ENCODE measurements at places on chromosomes 3 and 15. TPM values are rescaled to one million over a fixed set of nuclear protein-coding genes. Genes with fewer than 3 reads are reported as not detected.
A peak's percentile ranks its signal among the peaks of the same experiment; 100 is the strongest.

DNA sequence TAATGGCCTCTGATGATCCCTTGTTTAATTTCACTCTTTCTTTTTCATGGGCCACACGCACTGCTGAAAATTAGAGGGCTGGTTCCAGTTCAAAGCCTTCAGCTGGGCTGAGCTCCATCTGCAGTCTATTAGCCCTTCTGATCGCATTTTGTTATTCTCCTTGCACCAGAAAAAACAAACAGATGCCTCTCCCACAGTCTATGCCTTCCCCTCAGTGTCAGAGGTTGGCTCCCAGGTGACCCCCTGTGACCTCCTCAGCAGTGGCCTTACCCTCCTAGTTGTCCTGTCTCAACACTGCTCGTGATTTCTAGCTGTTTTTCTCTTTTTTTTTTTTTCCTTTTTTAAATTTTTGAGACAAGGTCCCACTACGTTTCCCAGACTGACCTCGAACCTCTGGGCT, 77.1 kb upstream of the PRTG start:
- H3K36me3 ChIP-seq = no peaks in the 10 kb centered on the region
- no peaks in the 10 kb centered on the region for H3K27me3 ChIP-seq
- no peak overlapping the region for H3K4me3 ChIP-seq
- H3K4me1 ChIP-seq = no peaks in the 10 kb centered on the region
- no peak overlapping the region for H3K27ac ChIP-seq

GRCh38 chr3:7841451-7841850, 660.2 kb upstream of the LMCD1 start:
- H3K27me3 ChIP-seq = no peaks in the 10 kb centered on the region
- H3K4me1 ChIP-seq = no peaks in the 10 kb centered on the region
- DNase-seq = no peak

GRCh38 chr3:81416812-81417211, 344.6 kb downstream of the GBE1 start:
- no peaks in the 10 kb centered on the region for H3K4me1 ChIP-seq
- no peak for DNase-seq
- no peaks in the 10 kb centered on the region for H3K27me3 ChIP-seq
- no peaks in the 10 kb centered on the region for H3K36me3 ChIP-seq
- no peak overlapping the region for H3K4me3 ChIP-seq

DNA sequence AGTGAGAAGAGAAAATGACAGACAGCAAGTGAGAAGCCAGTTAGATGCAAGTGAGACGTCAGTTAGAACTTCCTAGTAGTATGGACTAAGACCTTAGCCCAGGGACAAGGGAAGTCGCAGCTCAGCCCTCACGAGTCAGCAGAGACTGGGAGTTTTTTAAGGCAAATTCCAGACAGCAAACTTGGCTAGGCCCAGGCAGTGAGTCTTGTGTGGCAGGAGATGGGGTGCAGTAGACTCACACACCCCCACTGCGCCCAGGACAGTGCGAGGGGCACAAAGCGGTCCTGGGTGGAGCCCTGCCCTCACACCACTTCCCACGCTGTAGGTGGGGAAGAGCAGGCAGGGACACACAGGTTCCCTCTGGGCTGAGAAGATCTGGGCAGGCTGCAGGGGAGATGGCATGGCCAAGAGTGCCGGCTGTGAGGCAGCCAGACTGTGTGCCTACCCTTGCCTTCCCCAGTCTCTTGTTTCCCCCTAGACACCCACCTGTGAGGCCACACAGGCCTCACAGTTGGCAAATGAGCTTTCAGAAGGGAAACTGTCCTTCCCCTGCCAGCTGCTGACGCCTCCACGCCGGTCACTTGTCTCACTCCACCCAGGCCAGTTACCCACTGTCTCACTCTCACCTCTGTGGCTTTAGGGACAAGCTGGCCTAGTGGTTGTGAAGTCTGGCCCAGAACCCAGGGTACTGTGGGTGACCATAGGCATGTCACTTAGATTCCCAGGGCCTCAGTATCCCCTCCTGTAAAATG, 13.7 kb upstream of the PRKCD start:
- no peaks in the 10 kb centered on the region for H3K4me1 ChIP-seq
- no peak for DNase-seq
- no peaks in the 10 kb centered on the region for H3K27me3 ChIP-seq
- H3K4me3 ChIP-seq = no peak overlapping the region

GRCh38 chr3:62128051-62128450, 245.3 kb downstream of the FEZF2 start:
- H3K4me3 ChIP-seq = no peak overlapping the region
- H3K36me3 ChIP-seq = no peaks in the 10 kb centered on the region
- H3K27me3 ChIP-seq = no peaks in the 10 kb centered on the region
- no peak for DNase-seq
- H3K27ac ChIP-seq = no peak overlapping the region
- H3K4me1 ChIP-seq = no peaks in the 10 kb centered on the region

- H3K27me3 ChIP-seq = no peaks in the 10 kb centered on the region
- no peak overlapping the region for H3K27ac ChIP-seq
- no peak for DNase-seq
These were observed 33.9 kb downstream of the FEM1B start for GRCh38 chr15:68311464-68311835.

DNA sequence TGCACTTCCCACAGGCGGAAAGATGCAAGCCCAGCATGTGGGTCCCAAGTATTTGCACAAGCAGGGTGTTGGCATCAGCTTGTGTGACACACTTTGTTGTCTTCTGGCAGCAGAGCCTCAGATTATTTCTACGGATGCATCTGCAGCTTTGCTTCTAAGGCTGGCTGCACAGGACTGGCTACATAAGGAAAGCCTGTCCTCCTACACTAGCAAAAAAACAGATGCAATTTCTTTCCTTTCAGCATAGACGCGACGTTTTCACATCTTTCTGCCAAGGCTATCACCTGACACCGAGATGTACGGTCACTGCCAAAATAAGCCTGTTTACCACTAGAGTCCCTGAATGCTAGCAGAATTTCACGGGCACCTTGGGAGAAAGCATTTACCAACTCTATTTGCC, 13.5 kb downstream of the MRPS11 start:
- no peaks in the 10 kb centered on the region for H3K27me3 ChIP-seq
- no peaks in the 10 kb centered on the region for H3K4me1 ChIP-seq
- no peak for DNase-seq
- H3K4me3 ChIP-seq = no peak overlapping the region

GRCh38 chr15:80512726-80513660, 108.8 kb downstream of the ARNT2 start:
- DNase-seq = no peak
- H3K27me3 ChIP-seq = no peaks in the 10 kb centered on the region
- no peaks in the 10 kb centered on the region for H3K4me1 ChIP-seq
- no peak overlapping the region for H3K27ac ChIP-seq
- no peaks in the 10 kb centered on the region for H3K36me3 ChIP-seq

- peak; percentile 11 for DNase-seq
- peak overlapping the region; percentile 31 for H3K27ac ChIP-seq
- no peaks in the 10 kb centered on the region for H3K36me3 ChIP-seq
- no peaks in the 10 kb centered on the region for H3K27me3 ChIP-seq
- H3K4me1 ChIP-seq = peaks cover 12% of the 10 kb centered on the region
- peak overlapping the region; percentile 61 for H3K4me3 ChIP-seq
These were observed 62.5 kb upstream of the ANKRD28 start for GRCh38 chr3:15860014-15860934.

- no peaks in the 10 kb centered on the region for H3K27me3 ChIP-seq
- no peaks in the 10 kb centered on the region for H3K36me3 ChIP-seq
- H3K4me3 ChIP-seq = no peak overlapping the region
- H3K27ac ChIP-seq = no peak overlapping the region
These were observed 2.6 kb downstream of the LIPC start for GRCh38 chr15:58434334-58434875.

DNA sequence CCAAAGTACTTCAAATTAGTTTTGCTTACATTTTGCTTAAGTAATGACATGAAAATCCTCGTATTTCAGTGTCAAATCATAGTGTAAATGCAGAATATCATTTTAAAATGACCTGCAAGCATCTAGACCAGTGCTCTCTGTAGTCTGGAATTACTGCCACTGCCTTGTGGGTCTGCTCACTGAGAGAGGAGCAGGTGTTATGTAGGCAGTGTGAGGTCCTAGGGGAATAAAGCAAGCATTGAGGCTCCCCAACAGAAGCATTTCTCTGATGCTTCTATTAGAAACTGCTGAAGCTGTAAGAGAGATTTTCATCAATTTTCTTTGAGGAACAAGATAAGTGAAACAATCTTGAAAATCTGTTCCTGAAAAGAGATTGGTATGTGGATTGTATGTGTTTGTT, 253.2 kb downstream of the BBX start:
- no peak overlapping the region for H3K4me3 ChIP-seq
- no peak overlapping the region for H3K27ac ChIP-seq
- no peaks in the 10 kb centered on the region for H3K27me3 ChIP-seq
- no peak for DNase-seq
- H3K4me1 ChIP-seq = no peaks in the 10 kb centered on the region

DNA sequence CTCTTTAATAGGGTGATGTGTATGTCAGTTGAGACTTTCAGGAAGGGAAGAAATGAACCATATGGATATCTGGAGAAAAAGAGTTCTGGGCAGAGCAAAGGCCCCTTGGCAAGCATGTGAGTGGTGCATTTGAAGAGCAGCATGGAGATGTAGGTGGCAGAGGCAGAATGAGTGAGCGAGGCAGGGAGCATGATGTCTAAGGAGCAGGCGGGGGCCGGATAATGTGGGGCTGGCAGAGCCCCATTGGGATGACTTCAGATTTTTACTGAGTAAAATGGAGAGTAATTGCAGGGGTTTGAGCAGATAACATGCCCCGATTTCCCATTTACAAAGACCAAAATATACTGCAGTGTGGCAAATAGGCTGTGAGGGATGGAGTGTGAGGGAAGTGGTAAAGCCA, 52.9 kb upstream of the PLCL2 start:
- H3K36me3 ChIP-seq = no peaks in the 10 kb centered on the region
- H3K27me3 ChIP-seq = no peaks in the 10 kb centered on the region
- H3K4me3 ChIP-seq = no peak overlapping the region
- DNase-seq = no peak
- no peak overlapping the region for H3K27ac ChIP-seq

- no peaks in the 10 kb centered on the region for H3K27me3 ChIP-seq
- no peak for DNase-seq
- H3K36me3 ChIP-seq = no peaks in the 10 kb centered on the region
These were observed 63.0 kb upstream of the ACP3 start for GRCh38 chr3:132254076-132254755.

GRCh38 chr15:36373550-36373949, 205.9 kb upstream of the CDIN1 start:
- no peaks in the 10 kb centered on the region for H3K4me1 ChIP-seq
- H3K27me3 ChIP-seq = no peaks in the 10 kb centered on the region
- no peak for DNase-seq
- H3K27ac ChIP-seq = no peak overlapping the region
- no peaks in the 10 kb centered on the region for H3K36me3 ChIP-seq

- no peaks in the 10 kb centered on the region for H3K36me3 ChIP-seq
- H3K4me3 ChIP-seq = no peak overlapping the region
- H3K27me3 ChIP-seq = no peaks in the 10 kb centered on the region
- H3K27ac ChIP-seq = no peak overlapping the region
These were observed 68.5 kb upstream of the CCDC54 start for GRCh38 chr3:107308716-107309115.

DNA sequence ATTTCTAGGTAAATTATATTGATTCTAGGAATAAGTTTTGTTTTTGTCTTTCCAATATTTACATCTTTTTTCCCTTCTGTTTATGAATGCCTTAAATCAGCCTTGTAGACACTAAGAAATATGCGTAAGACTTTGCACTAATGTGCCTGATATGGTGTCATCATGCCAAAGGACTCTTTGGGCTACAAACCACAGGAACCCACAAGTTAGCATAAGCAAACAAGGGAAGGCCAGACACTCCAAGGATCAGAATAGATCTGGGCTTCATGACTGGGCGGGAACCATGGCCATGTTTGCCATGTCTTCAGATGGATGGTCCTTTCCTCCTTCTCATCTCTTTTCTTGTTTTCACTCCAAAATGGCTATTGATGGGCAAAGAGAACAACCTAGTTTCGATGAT, 242.2 kb upstream of the CHRNA7 start:
- H3K36me3 ChIP-seq = no peaks in the 10 kb centered on the region
- no peak overlapping the region for H3K27ac ChIP-seq
- H3K27me3 ChIP-seq = peaks cover 5% of the 10 kb centered on the region
- H3K4me3 ChIP-seq = no peak overlapping the region
- H3K4me1 ChIP-seq = no peaks in the 10 kb centered on the region

DNA sequence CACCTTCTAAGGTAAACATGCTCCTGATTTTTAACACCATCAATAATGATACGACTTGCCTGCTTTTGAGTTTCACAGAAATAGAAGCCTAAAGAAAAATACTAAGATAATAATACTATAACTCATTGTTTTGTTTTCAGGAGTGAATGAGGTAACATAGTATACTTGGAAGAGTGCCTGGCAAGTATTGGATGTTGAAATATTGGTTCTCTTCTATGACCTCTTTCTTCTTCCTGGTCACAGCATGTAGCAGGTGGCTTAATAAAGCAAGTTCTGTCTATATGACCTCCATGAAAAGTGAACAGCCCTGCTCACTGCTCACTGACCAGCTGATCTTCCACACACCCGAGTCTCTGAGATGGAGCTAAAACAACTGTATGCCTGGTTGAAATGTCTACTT, 312.3 kb upstream of the ONECUT1 start:
- H3K36me3 ChIP-seq = no peaks in the 10 kb centered on the region
- no peak overlapping the region for H3K27ac ChIP-seq
- H3K27me3 ChIP-seq = no peaks in the 10 kb centered on the region
- H3K4me1 ChIP-seq = no peaks in the 10 kb centered on the region
- no peak overlapping the region for H3K4me3 ChIP-seq

DNA sequence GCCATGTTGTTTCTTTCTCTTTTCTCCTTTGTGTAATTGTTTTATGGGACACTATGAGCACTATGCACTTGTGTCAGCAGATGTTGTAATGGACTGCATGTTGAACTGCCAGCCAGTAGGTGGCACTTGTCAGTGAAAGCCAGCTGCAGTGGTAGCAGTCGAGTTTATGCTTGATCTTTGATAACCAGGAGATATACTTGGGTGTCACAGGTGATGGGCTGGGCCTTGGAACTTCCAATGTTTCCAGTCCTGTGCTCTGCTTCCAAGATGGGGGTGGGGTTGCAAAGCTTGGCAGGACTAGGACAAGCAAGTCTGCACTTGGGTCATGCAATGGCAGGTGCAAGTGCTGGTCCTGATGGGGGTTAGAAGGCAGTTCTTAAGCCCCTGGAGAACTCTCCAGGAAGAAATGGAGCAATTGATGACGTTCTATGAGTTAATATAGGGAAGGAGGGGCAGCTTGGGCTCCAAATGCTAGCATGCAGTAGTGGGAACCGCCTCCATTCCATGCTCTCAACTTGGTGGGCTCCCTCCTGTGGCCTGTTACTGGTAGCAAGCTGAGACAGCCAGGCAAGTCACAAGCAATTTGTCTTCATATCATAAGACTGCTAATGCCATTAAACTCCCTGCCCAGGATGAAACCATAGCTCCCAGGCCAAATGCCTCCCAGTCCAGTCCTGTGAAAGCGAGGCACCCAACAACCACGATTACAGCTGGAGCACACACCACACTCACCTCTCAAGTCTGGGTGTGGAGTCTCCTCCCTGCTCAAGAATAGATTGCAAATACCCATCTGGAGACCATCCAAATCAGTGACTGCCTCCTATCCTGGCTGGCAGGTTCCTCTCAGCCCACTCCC, 287.2 kb downstream of the CGGBP1 start:
- H3K27ac ChIP-seq = no peak overlapping the region
- H3K27me3 ChIP-seq = no peaks in the 10 kb centered on the region
- peak; percentile 42 for DNase-seq
- H3K4me3 ChIP-seq = no peak overlapping the region
- H3K4me1 ChIP-seq = no peaks in the 10 kb centered on the region

Gene BRK1
- total RNA-seq = 65.8 TPM

Gene APBA2
- 138 TPM for total RNA-seq

Gene TMEM212
- total RNA-seq = not detected

Gene GAP43
- total RNA-seq = not detected

Gene CHRFAM7A
- 1.8 TPM for total RNA-seq

Gene ALDH1L1
- total RNA-seq = not detected

Gene ISY1
- 72.8 TPM for total RNA-seq

Gene P2RY12
- total RNA-seq = 0.39 TPM

Gene SLCO2A1
- not detected for total RNA-seq
